Caco-2 (cell line): ENCODE measurements at places on chromosomes 3 and 15. TPM values are rescaled to one million over a fixed set of nuclear protein-coding genes. Genes with fewer than 3 reads are reported as not detected.

- DNase-seq: no peak
These were observed 270.5 kb upstream of the PROK2 start for GRCh38 chr3:72055436-72055835.

- DNase-seq: no peak
These were observed 374.4 kb downstream of the LPP start for GRCh38 chr3:188528396-188528795.

DNA sequence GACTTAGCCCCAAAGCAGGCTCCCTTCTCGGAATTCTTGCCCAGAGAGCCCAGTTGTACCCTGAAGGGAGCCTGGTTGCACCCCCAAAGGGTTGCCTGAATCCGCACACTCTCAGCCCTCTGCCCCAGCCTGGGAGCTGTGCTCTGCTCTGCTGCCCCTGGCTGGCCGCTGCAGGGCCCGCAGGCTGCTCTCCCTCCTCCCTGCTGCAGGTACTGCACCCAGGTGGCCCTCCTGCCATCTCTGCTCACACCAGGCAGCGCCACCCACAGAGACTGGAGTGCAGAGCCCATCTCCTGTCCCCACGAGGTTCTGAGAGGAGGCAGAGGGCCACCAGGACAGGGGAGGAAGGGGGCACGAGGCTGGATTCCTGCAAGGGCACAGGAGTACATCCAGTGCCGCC lies 134.2 kb upstream of the NSMCE3 start:
- no peak for DNase-seq

GRCh38 chr3:107264888-107265287 lies 112.4 kb upstream of the CCDC54 start:
- DNase-seq: peak; percentile 45

GRCh38 chr3:157407769-157408168 lies 28.9 kb upstream of the PTX3 start:
- no peak for DNase-seq

DNA sequence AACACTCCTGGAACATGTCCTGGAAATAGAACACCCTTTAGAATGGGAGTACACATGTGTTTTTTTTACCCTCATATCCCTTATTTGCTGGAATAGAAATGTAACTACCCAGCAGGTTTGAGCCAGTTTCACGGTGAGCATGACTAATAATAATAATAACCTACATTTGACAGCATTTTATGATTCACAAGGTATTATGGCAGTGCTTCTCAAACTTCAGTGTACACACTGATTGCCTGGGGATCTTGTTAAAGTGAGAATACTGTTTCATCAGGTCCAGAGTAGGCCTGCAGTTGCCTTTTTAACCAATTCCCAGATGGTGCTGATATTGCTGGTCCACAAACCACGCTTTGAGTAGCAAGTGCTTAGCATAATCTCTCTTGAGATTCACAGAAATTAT lies 63.9 kb downstream of the NFKBIZ start:
- no peak for DNase-seq

Gene GOLGA8G
- total RNA-seq: not detected in 2 replicates

Gene SNTN
- total RNA-seq: not detected in 2 replicates
